ENCODE measurements at places on chromosomes 3 and 15.

GRCh38 chr3:22453906-22454535 is 703.0 kb upstream of the ZNF385D start:
- no peak for DNase-seq

- DNase-seq, result no peak
Measured at GRCh38 chr3:83434880-83435587, 1523.8 kb upstream of the CADM2 start.

DNA sequence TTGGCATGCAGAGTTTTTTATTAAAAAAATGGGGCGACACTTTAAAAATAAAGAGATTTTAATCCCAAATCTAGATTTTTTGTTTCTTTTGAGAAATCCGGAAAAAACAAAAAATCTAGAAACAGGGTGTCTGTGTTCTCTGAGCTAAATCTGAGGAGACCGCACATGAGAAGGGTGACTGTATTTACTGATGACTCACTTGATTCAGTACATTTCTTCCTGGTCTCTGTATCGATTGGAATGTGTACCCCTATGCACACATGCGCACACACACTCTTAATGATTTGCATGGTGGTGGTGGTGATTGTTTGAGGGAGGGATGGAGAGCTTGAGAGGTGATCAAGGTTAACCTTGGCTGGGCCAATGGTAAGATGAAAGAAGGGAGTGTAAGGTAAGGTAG is 443.1 kb upstream of the THRB start:
- DNase-seq, result no peak

DNA sequence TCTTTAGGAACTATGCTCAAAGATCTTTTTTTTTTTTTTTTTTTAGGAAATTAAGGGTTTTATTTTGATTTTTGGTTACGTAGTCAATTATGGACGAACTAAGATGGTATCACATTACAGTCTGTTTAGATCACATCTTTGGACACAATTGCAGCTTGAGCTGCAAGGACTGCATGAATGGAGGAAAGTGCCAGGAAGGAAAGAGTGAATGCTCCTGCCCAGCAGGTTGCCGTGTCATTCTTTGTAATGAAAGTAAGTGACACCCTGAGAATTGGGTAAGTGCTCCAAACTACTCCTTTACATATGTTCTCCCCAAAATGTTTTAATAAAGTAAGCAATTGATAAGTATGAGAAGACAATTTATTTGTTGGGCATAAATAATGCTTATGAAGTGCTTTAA is 716.5 kb upstream of the GOLIM4 start:
- no peak for DNase-seq

DNA sequence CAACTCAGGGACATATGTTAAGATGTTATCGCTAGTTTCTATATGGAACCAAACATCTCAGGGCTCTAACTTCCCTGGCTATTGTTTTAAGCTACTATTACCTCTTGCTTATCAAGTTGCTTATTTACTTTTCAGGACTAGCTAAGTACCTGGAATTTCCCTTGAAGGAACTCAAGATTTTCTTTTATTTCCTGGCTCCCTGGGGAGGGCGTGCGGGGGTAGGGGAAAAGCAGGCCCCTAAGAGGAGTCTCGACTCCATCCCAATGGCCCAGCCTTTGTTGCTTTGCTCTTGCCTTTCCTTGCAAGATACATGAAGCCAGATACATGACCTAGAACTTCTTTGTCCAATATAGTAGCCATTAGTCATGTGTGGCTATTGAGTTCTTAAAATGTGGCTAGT is 76.9 kb upstream of the STXBP5L start:
- DNase-seq, result no peak

- DNase-seq, result no peak
Measured at GRCh38 chr3:194619741-194620140, 13.5 kb downstream of the TMEM44 start.
